ENCODE measurements at places on chromosomes 2 and 18.

- DNase-seq = no peak
Observed at GRCh38 chr2:44649381-44649780, 287.6 kb downstream of the CAMKMT start.

- no peak for DNase-seq
Observed at GRCh38 chr2:106197878-106198277, 3.8 kb upstream of the UXS1 start.

DNA sequence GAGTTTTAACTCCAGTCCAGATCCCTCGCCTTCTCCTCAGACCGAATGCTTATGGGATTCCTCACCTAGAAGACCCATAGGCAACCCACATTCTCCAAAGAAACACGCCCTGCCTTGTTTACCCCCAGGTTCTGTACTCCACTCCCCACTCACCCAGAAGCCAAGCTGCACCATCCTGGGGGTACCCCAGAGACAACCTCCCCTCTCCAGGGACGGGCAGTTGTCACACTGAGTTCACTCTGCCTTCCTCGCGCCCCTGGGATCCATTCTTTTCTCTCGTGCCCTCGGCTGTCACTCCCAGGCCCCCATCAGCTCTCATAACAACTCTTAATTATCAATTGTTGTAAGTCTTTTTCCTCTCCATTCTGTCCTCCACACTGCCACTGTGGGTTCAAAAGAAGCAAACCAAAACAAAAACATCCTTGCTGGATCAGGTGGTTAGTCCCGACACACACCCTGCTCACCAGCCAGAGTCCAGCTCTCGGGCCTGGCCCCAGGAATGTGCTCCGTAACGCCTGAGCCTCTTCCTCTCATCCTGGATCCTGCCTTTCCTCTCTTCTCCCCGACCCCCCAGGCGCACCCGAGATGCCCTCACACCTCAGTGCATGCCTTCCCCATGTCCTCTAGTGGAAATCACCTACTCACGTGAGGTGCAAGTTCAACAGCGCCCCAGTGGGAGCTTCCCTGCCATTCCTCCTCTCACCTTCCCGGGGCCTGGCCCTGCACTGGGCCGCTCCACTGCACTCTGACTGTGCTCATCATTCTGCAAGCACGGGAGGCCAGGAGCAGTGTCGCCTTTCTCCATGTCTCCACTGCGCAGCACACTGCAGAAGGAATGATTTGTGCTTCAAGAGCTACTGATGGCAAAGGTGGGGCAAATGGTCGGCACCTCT, 20.7 kb downstream of the COX7A2L start:
- no peak for DNase-seq

DNA sequence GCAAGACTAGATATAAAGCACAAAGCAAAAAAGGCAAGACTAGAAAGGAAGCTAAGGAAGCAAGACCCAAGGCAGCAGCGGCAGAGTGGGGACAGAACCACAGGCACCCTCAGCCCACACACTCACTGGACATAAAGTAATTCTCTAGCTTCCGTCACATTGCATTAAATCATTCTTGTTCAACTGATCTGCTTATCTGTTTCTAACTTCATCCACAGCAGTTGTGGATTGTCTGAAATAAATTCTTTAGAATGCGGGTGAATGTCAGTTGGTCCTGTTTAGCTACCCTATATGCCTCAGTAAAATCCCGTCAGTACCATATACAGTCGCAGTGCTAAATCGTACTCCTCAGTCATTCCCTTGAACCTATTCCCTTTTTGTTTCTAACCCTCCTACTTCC, 183.2 kb upstream of the SLC39A10 start:
- no peak for DNase-seq

DNA sequence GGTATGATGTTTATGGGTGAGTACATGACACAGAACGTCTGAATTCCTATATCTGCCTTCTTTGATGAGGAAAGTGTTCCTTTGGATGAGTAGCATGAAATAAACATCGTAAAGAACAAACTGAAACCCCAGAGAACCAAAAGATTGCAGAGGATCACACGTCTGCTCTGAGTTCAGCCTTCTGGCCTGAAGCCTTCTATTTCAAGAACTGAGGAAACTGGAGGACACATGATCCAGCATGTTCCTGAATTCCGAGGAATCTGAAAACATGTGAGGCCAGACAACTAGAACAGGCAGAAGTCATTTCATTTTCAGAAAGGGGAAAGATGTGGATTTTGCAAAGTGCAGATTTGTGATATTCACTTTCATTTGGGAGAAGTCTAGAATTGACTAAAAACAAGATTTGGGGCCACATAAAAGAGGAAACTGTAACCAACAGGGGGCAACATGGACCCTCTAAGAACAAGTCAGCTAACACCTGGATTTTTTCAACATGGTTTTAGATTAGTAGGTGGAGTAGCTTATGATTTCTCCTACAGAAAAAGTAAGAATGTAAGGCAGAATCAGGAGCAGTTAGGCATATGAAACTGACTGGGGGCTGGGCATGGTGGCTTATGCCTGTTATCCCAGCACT, 8.3 kb downstream of the SULT6B1 start:
- no peak for DNase-seq

- DNase-seq = no peak
Observed at GRCh38 chr2:150917961-150918713, 343.5 kb downstream of the RBM43 start.

- no peak for DNase-seq
Observed at GRCh38 chr2:221216636-221217035, 355.5 kb downstream of the EPHA4 start.

- no peak for DNase-seq
Observed at GRCh38 chr18:7987284-7987976, 420.3 kb downstream of the PTPRM start.

DNA sequence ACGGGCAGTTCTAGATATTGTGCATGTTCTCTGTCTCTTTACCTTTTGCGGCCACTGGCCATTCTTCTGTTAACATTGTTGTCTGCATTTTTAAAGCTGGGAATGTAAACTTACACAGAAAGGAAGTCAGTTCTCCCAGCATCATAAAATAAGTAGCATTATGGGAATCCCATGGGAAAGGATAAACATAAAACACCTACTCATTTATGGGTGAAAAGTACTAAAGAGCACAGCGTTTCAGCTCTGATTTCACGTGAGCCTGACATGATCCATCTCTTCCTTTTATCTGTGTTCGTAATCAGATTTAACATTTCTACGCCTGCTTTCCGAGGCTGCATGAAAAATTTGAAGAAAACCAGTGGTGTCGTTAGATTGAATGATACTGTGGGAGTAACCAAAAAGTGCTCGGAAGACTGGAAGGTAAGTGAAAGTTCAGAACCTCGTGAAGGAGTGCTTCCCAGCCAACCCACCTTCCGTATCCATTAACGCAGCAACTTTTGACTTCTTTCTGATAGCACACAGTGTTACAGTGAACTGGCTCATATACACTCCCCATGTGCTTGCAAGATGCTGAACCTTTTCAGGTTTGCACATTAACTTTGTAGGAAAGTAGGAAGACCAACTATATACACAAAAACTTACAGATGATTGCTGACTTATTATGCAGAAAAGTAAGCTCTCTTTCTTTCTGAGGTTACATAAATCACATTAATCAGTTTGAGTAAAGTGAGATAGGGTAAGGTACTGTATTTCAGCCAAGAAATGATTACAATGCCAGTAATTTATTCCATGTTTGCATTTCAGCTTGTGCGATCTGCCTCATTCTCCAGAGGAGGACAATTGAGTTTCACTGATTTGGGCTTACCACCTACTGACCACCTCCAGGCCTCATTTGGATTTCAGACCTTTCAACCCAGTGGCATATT, 86.5 kb upstream of the TTC39C start:
- no peak for DNase-seq

DNA sequence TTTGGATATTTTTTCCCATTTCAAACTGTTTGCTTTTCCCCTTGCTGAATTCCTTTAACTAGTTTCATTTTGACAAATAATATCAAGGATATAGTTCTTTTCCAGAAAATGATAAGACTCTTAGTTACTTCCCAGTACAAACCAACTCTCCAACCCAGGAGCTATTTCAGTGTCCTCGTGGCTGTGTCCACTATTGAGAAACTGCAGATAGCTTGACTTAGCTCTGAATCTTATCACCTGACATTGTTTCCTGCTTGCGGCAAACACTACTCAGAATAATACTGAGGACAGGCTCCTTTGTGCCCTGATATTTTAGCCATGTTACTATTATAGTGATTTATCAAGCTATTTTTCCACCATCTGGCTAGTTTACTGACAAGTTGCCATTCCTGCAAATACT, 74.6 kb downstream of the KLF7 start:
- DNase-seq = no peak

GRCh38 chr2:229634601-229635370, 79.6 kb downstream of the DNER start:
- no peak for DNase-seq

GRCh38 chr2:101113441-101114267, 37.5 kb downstream of the TBC1D8 start:
- DNase-seq = no peak

DNA sequence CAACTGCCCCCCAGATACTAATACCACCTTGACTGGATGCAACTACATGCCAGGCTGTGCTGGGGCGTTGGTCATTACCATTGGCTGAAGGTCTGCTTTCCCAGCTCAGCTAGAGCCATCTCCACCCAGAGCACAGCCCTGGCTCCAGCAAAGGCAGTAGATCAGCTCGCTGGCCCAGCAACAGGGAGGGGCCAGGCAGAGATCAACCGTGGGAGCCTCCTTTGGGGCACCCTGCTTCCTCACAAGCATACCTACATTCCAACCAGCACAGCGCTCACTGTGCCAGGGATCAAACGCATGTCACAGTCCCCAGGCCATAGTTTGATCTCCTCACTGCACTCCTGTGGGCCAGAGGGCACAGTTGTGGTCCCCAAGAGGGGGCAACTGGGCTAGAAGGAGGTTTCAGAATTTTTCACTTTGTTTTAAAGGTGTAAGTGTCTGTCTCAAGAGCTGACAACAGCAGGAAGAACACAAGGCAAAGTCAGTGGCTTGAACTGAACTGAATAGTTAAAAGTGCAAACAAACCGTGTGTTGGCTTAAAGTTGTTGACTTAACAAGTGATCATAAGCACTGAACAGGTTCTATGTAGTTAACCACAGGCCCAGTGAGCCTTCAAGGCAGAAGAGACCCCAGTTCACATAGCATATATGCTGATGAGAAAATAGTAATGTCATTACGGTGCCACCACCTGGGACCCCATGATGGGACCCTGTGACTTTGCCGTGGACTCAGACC, 70.1 kb upstream of the BZW1 start:
- DNase-seq = no peak

GRCh38 chr2:152418688-152419087, 83.7 kb downstream of the FMNL2 start:
- no peak for DNase-seq

- no peak for DNase-seq
Observed at GRCh38 chr2:73823916-73824523, 4.7 kb upstream of the STAMBP start.

GRCh38 chr18:69755041-69755440, 192.6 kb downstream of the CD226 start:
- DNase-seq = no peak

DNA sequence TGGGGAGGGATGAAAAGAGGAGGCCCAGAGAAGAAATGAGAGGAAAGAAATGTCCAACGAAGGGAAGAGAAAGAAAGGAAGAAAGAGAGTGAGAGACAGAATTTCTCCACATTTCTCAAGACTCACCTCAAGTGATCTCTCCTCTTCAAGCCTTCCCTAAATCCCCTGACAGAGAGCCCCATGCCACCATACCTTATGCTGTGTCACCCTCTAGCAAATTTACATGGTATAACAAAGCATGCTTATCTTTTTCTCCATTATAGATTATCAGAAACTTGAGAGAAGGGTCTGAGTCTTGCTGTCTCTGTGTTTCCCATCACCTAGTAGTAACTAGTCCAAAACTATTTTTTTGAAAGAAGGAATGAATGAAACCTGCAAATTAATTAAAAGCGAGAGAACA, 1208.4 kb downstream of the DPP10 start:
- DNase-seq = no peak

DNA sequence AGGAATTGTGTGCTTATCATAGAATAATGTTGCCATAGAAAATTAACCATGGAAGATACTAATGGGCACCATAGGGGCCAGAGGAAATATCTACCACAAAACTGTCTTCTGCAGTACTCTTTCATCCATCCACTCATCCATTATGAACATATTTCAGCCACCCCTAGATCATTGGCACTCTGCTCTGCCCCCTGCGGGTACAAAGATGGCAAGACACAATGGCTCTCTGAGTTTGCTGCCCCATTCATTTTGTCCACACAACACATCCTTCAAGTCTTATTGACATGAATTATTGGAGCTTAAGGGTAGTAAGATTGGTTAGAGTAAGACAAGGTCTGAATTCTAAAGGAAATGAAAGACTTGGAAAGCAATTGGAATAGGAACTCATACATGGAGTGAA, 1224.7 kb upstream of the CELF4 start:
- DNase-seq = no peak

DNA sequence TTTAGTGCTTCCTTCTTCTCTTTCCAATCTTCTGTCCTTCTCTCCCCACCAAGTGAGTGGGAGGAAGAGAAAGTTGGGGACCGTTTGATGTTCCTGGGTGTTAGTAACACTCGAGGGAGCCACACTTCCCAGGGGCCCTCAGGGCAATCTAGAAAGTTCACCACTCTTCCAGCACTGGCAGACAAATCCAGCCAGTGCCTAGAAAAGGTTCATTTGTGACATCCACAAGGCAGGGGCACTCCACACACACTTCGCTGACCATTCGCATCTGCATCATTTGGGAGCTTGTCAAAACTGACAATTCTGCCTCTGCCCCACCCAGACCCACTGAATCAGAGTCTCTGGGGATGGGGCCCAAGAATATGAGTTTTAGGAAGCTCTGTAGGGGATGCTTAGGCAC, 86.8 kb upstream of the ST3GAL5 start:
- DNase-seq = no peak

DNA sequence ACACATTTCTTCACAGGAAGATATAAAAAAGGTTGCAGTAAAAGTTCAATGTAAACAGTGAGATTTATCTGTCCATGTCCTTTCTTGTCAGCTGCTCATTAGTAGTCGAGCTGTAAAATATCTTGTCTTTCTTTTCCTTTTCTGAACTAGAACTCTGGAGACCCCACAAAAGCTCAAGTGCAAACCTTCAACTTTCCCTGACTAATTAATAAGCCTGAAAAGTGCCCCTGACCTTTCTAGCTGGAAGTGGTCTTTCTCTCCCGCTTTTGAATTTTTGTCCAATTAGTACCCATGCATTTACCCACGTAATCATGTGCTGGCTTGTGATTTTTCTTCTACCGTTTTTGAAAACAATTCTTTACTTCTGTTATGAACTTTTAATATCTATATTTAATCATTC, 63.6 kb upstream of the EHBP1 start:
- no peak for DNase-seq
